ENCODE measurements at places on chromosomes 13 and 19.

DNA sequence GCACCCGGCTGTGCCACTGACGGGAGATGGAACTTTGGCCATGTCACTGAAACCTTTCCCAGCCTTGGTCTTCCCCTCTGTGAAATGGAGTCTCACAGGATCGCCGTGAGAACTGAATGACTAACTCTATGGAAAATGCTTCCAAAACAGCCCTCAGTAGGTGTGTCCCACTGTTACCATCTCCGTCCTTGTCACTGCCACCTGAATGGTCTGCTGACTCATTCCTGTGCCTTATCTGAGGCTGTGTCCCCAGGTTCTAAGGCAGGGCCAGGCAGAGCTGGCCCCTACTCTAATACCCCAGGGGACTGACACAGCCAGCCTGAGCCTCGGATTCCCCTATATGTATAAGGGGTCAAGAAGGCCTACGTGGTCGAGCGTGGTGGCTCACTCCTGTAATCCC lies 4.5 kb downstream of the CDC37 start:
- no peak for DNase-seq

DNA sequence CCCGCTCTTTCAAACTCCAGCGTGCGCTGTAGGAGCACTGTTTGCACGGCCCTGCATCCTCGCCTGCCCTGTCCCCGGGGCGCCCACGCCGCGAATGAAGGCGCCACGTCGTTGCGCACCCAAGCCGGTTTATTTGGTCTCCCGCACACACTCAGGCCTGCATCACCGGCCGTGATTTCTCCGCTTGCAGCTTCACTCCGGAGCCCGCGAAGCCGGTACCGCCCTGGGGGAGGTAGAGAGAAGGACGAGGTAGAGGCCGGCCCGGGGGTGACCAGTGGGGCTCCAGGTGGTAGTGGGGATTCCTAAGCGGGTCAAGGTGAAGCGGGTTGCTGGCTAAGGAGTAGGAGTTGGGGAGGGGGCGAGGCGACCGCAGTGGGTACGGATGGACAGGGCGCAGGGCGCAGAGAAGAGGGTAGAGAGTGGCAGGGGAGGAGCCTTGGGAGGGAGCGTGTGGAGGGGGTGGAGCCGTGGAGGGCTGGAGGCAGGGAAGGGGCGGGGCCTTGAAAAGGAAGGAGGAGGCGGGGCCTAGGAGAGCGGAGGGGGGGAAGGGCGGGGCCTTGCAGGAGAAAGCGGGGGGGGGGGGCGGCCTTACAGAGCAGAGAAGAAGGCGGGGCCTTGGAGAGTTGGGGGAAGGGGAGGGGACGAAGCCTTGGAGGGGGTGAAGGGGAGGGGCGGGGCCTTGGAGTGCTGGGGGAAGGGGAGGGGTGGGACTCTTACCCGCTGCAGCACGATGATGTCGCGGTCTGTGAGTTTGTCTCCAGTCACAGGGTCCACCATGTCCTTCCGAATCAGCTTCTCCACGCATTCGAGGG lies 24.6 kb downstream of the NOSIP start:
- DNase-seq = peak; percentile 87

- DNase-seq = no peak
These were observed 740 bp downstream of the ZNF555 start for GRCh38 chr19:2841855-2842574.

- DNase-seq = no peak
These were observed 586.7 kb upstream of the SGCG start for GRCh38 chr13:22594041-22594440.

DNA sequence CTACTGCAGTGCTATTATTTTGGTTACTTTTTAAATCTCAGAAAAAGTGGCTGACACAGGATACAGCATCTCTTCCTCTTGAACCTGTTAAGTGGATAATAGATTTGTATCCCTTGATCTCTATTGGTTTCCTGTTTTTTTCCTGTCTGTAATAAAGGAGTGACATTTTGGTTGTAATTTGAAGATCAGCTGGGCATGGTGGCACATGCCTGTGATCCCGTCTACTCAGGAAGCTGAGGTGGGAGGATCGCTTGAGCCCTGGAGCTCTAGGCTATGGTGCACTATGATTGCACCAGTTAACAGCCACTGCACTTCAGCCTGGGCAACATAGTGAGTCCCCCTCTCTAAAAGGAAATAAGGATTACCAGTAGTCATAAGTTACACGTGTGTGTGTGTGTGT lies 46.8 kb downstream of the METTL21C start:
- no peak for DNase-seq

- DNase-seq = peak; percentile 32
These were observed 5.4 kb downstream of the KLK1 start for GRCh38 chr19:50817941-50818858.

- peak; percentile 87 for DNase-seq
These were observed 16.6 kb downstream of the SIGLEC8 start for GRCh38 chr19:51441410-51442390.

DNA sequence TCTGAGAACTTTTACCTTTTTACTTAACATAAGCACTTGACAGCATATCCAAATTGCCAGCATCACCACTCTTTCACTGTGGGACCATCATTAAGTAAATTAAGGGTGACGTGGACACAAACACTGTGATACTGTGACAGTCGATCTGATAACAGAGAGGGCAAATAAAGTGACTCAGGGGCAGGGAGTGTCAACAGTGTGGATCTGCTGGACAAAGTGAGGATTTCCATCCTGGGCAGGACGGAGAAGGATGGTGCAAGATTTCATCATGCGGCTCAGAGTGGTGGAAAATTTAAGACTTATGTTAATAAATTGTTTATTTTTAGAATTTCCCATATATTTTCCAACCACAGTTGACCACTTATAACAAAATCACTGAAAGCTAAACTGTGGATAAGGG lies 60.0 kb upstream of the WDFY2 start:
- no peak for DNase-seq

DNA sequence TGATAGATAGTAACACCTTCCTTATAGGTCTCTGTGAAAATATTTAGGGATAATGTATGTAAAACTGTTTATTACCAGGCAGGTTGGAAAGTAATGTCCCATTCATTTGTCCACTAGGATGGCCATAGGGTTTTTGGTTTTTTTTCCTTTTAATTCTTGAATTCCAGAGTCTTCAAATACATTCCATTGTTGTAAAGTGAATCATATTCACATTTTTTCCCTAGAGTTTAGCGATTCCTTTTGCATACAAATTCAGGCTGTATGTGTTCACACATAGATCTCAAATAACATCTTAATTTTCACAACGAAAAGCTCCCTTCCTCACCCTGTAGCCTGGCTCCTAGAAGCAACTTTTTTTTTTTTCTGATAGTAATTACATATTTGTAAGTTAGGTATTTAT lies 1.8 kb upstream of the ZNF557 start:
- no peak for DNase-seq

Data from CD4-positive, alpha-beta T cell treated with Interleukin-17A for 1 hour (primary cell).